Cardiac fibroblast (primary cell): ENCODE measurements at places on chromosomes 2 and 18.

GRCh38 chr2:127911737-127912136, 26.0 kb upstream of the AMMECR1L start:
- DNase-seq: no peak

DNA sequence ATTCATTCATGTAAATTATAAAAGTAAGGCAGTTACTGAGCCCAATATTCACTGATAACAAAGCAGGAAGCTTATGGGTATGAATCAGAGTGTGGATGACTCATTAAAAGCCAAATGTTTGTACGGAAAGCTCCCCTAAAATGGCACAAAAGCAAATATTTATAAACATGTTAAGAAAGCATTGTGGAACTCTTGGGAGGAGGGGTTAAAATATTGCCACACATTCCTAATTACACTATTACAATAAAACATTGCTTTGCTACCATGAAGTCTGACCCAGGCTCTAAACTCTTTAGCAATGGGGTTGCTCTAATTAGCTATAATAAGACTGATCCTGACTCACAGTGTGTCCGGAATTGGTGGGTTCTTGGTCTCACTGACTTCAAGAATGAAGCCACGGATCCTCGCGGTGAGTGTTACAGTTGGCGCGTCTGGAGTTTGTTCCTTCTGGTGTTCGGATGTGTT, 110.9 kb downstream of the NAB1 start:
- peak; percentile 88 for DNase-seq

GRCh38 chr2:39696838-39697237, 31.1 kb downstream of the TMEM178A start:
- DNase-seq: peak; percentile 94

DNA sequence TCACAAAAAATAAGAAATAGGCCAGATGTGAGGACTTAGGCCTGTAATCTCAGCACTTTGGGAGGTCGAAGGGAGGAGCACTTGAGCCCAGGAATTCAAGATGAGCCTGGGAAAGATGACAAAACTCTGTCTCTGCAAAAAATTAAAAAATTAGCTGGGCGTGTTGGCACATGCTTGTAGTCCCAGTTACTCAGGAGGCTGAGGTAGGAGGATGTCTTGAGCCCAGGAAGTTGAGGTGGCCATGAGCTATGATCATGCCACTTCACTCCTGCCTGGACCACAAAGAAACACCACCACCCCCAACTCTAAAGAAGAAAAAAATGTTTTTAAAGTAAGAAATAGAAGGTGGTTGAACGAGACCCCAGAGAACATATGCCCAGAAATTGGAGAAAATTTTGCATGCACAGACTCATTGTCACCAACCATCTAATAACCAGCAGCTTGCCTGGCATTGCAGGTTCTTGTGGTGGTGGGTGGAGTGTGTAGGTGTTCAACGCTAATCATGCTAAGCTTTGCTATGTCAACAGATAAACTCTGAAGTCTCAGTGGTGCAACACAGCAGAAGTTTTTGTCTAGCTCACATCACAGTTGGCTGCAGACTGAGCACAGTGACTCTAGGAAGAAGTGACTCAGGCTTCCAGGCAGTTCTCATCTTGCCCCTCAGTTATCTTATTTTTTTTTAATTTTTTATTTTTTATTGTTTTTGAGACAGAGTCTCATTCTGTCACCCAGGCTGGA, 18.6 kb downstream of the ARL4C start:
- DNase-seq: no peak

DNA sequence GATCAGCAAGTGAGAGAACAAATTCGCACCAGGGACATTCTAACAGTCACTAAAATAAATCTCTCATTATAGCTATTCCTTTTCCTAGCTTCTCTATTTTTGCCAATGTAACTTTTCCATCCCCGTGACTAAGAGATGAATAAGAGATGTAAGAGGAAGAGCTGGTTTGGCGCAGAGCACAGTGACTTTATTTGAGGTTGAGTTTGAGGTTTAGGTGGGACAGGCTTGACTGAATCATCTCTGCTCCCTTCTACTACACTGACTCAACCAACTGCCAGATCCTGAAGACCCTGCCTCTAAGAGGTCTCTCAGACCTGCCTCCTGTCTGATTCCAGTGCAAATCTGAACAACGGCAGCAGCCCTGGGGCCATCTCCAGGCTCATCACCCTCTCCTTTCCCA, 28.0 kb downstream of the RFX8 start:
- DNase-seq: peak; percentile 90

GRCh38 chr2:223837287-223838061, at the start of gene AP1S3:
Gene AP1S3, minus strand, starts transcription at chr2:223837582. Its CDS starts 132 bp downstream, at chr2:223837450.
- DNase-seq: peak; percentile 50

GRCh38 chr18:39058386-39059000, 1492.9 kb upstream of the CELF4 start:
- DNase-seq: peak; percentile 16

DNA sequence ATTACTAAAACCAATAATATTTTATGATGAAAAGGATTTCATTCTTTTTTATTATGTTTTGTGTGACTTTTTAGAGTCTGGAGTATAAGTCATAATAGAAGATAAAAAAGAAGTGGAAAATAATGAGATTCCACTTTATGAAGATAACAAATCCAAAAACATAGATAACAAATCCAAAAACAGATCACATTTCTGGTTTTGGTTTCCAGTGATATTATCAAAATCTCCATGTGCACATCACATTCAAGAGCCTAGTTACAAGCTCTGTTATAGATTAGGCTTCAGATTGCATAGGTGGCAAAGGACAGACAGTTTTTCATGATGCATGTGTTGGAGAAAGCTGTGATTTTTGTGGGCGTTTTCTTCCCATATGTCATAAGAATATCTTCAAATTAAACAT, 648.2 kb downstream of the STK39 start:
- no peak for DNase-seq

DNA sequence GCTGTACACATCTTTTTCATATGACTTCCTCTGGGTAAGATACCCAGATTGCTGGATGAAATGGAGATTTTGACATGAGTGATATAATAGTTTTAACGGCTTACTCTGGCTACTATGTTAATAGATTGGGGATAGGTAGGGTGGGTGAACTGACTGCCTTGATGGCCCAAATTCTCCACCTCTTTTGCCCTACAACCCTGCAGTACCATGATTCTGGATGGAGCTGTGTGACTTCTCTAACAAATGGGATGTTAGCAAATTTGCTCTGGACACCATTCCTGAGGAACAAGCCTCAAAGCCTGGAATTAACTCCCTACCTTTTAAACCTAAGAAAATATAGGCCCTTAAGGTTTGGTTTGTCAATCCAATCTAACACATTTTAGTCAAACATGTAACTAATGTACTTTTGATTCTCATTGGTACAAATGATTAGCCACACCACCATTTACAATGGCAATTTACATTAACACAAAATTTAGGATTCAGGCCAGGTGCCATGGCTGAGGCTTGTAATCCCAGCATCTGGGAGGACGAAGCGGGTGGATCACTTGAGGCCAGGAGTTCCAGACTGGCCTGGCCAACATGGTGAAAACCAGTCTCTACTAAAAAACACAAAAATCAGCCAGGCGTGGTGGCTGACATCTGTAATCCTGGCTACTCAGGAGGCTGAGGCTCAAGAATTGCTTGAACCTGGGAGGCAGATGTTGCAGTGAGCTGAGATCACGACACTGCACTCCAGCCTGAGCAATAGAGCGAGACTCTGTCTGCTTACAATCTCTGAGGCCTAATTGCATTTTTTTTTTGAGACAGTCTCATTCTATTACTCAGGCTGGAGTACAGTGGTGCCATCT, 12.8 kb downstream of the CLK1 start:
- DNase-seq: no peak

GRCh38 chr2:163733956-163734355, 1.9 kb downstream of the FIGN start:
- peak; percentile 19 for DNase-seq

- peak; percentile 87 for DNase-seq
Measured at GRCh38 chr2:43458014-43458628, 137.7 kb downstream of the THADA start.

- no peak for DNase-seq
Measured at GRCh38 chr2:95087379-95087778, 34.2 kb downstream of the MRPS5 start.

GRCh38 chr2:98771721-98772524, 41.0 kb upstream of the MGAT4A start:
- DNase-seq: peak; percentile 70

DNA sequence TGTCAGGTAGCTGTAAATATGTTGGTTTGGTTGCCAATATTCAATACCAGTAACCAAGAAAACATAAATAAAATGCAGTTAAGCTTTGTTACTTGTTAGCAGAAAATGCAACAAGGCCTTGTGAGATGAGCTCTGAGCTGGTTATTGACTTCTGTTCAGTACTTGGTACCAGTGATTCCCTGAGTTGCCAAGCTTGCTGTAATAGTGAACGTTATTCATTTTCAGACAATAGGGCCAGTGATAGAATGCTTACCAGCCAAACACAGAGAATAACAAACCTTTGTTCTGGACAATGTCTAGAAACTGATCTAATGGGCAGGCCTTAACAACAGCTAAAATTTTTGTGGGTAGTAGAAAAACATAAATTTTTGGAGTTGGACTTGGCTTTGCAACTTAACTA, 29.5 kb downstream of the RASGRP3 start:
- DNase-seq: no peak

DNA sequence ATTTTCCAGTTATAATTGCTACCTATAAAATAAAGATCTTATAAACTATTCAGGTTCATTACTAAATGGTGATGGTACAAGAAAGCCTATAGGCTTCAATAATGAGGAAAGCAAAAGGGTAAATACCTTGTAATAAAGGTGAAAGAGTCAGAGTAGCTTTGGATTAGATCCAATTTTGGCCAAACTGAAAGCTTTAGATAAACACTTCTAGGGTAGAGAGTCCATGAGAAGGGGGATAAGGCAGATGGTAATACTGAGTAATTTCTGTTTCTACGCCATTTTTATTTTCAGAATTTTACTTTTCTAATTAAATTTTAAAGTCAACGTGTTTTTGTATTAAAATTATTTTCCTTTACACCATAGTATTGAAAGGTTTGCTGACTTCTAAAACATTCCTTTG, 9.4 kb downstream of the CASP8 start:
- DNase-seq: no peak

DNA sequence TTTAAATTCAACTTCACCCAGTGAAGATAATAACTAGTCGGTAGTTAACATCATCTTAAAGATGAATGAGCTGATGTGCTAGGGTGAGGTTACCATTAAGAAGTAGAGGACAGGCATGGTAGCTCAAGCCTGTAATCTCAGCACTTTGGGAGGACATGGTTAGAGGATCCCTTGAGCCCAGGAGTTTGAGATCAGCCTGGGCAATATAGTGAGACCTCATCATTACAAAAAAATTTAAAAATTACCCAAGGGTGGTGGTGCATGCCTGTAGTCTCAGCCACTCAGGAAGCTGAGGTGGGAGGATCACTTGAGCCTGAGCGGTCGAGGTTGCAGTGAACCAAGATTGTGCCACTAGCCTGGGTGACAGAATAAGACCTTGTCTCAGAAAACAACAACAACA, 4.7 kb downstream of the GALNT5 start:
- DNase-seq: no peak

DNA sequence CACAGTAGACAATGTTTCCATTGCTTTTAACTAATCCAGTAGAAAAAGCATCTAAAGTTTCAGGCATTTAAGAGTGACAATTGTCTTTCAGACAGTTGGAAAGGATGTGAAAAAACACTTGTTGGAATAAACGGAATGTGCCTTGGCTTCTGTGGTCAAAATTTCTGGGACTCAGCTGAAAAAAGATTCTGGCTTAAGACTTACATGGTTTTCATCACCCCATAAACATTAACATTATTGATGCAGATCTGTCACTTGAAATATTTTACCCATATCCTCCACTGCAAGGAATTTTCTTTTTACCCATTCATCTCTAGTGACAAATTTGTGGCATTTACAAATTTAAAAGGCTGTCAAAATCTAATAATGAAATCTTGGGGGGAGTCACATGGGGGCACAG, 166.0 kb downstream of the SRBD1 start:
- no peak for DNase-seq

DNA sequence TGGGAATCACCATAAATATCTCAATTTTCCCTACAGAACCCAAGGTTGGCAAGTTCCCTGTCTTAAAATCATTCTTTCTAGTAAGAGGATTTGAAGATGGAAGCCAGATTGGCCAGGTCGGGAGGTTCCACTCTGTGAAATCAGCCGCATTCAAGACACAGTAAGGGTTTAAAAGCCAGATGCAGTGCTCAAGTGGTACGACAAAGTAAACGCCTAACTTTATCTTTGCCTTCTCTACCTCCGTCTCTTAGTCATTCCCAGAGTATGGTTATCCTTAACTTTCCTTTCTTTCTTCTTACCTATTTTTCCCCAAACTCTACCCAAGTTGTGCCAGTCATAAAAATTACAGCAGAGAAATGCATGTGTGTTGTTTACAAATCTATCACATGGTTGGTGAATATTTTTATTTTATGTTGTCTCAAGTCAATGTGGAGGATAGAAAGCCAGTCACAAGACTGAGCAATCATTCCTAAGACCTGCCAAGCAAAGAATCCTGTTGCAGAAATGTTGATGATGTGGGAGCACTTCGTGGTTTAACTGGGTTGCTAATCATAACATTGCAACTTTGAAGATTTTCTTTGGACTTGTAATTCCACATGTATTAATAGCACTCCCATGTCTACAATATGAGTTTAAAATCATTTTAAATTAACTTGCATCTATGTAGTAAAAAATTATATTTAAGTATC, 62.6 kb downstream of the SLC40A1 start:
- peak; percentile 35 for DNase-seq

- DNase-seq: no peak
Measured at GRCh38 chr2:233686928-233687327, 5.2 kb downstream of the UGT1A7 start.

- no peak for DNase-seq
Measured at GRCh38 chr18:62372156-62372555, 47.0 kb downstream of the TNFRSF11A start.

DNA sequence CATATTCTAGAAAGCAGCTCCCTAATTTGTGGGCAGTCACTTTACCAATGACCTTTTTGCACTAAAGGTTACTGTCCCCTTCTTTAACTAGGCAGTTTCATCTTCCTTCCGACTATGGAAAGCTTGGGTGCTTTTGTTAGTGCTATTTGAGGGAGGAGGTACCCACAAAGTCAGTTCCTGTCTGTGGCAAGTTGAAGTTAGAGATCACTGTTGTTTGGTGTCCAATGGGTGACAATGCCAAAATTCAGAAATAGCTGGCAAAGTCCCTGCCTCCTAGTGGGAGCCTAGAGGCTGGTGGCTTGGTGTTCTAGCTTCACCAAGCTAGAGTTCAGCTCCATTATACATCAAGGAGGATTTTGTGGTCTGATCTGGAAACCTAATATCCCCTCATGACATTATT, 87.1 kb upstream of the PNPT1 start:
- no peak for DNase-seq

DNA sequence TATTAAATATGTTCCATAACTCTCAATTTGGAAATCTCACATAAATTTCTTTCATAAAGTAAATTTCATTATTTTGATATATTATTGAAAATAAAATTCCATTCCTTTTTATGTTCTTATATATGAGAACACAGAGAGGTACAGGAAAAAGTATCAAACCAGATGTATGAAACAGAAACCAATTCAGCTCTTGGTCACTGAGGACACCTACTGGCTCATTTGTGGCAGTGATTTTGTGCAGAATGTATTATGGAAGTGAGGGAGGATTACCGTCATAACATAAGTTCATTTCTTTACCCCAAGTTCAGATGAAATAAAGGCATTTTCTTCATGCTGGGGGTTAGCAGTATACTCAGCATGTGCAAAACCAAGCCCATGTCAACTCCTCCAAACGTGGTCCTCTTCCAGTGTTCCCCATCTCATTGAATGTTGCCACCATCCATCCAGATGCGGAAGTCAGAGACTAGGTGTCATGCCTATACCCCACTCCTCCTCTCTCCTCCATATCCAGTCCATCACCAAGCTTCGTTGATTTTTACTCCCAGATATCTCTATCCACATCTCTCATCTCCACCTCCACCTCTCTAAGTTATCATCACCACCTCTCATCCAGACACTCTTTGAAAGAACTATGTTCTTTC, 41.7 kb upstream of the MALL start:
- peak; percentile 86 for DNase-seq
